ENCODE measurements at places on chromosomes 4 and X.

DNA sequence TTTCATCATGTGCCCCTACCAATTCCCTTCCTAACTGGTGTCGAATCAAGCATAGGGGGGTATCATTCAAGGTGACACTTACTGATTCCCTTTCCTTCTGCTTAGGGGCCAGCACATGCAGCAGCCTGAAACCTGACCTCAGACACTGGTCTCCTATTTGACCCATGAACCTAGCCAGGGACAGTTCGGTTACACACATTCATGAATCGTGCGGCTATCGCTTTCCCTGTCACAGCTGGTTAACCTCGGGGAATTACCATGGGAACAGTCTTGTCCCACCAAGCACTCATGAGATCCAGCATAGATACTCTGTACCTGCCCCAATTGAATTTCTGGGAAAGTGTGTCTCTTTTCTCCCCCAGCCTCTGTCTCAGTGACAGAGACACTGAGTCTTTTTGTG lies 140.4 kb downstream of the ZNF674 start:
- no peak for DNase-seq

DNA sequence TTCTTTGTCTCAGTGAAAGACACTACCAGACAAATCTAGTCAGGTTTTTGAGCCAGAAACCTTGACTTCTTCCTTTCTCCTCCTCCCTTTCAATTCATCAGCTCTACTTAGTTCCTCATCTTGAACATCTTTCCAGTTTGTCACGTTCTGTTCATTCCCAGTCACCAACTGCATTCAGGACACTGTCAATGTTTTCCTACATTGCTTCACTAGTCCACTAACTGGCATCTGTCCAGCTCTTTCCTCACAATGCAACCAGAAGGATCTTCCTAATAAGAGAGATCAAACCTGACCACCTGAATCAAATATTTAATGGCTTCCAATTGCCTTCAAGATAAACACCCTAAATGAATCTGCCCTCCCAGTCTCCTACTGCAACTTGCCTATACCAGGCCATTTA lies 52.5 kb downstream of the SYNPO2 start:
- no peak for DNase-seq

DNA sequence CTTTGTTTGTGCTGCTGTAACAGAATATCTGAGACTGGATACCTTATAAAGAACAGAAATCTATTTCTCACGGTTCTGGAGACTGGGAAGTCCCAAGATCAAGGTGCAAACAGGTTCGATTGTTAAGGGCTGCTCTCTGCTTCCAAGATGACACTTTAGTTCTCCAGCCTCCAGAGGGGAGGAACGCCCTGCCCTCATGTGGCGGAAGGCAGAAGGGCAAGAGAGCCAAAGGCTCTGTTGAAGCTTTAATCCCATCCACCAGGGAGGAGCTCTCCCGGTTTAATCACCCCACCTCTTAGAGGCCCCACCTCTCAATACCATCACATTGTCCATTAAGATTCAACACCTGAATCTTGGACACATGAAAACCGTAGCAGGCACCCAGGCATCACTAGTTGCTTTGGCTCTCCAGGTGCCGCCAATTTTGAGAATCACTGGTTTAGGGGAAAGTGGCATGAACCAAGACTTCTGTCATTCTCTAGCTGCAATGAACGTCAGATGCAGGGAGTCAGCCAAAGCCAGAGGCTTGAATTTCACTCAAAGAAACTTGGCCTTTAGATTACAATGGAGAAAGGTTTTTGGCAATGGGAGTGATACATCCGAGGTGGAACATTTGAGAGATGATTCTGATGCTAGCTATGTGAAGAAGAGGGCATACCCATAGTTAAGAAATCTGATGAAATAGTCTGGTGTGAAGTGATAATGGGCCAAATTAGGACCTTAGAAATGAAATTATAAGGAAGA lies 15.7 kb downstream of the FHL1 start:
- DNase-seq = no peak

- no peak for DNase-seq
Measured at GRCh38 chr4:98688411-98689290, 30.2 kb upstream of the TSPAN5 start.

GRCh38 chrX:85052636-85053343 lies 49.1 kb downstream of the APOOL start:
- no peak for DNase-seq

DNA sequence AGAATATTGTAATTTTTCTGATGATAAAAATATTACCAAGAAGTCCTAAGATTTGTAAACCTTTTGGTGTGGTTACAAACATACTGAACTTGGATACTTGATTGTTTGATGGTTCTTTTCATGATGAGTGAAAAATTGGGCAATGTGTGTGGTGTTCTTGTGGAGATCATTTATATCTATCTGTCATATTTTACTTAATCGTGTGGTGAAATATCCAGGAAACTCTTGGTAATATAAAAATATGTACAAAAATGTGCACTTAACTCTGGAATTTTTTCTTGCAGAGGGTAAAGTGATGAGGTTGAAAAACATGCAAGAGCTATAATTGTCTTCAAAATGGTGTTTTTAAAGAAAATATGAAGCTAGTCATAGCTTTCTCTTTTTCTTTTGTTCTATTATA lies 2.8 kb downstream of the DCUN1D4 start:
- DNase-seq = no peak

DNA sequence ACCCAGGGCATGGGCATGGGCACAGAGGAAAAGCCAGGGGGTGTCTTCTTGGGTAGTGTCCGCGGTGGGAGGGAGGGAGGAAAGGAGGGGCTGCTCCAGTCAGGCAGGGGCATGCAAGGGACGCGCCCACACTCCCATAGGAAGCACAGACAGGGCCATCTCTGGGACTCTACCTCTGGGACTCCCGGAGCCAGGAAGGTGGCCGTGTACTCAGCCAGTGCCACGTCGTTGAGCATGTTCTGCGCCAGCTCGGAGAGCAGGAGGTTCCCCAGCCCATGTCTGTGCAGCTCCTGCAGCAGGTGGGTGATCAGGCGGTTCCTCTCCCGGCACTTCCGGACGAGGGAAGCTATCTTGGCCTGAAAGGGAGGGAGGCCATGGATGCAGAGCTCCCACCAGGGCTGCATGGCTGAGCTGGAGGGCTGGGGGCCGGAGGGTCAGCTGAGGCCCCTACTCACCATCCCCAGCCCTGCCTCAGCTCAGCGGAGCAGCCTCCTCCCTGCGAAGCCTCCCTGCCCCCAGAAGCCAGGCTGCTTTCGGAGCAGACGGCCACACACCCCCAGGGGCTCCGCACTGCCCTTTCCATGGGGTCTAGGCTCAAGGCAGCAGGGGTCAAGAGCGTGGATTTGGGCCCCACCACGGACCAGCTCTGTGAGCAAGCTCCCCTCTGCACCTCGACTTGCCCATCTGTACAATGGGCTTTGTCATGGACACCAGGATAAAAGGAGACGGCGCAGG lies 44.6 kb downstream of the C4orf50 start:
- no peak for DNase-seq

GRCh38 chr4:25913056-25913850 lies 767 bp upstream of the SMIM20 start:
- no peak for DNase-seq
